ENCODE measurements at places on chromosomes 6 and 20.

- no peak for DNase-seq
Measured at GRCh38 chr20:48002517-48002970, 217.3 kb upstream of the SULF2 start.

DNA sequence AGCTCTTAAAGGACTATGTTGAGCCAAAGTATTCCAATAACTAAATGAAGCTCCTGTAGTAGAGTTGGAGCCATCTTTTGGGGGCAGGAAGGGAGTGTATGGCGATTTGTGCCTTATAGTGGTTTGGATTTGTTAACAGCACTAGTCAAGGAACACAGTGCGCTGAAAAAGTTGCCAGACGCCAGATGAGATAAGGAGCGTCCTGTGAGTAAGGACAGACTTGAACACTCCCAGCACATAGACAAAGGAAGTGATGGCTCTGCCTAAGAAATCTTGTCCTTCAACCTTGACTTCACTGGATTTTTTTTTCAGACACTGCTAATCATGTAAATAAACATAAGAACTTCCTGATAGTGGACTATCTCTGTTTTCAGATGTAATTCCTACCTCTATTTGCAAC, 136.9 kb downstream of the TRMT11 start:
- no peak for DNase-seq

DNA sequence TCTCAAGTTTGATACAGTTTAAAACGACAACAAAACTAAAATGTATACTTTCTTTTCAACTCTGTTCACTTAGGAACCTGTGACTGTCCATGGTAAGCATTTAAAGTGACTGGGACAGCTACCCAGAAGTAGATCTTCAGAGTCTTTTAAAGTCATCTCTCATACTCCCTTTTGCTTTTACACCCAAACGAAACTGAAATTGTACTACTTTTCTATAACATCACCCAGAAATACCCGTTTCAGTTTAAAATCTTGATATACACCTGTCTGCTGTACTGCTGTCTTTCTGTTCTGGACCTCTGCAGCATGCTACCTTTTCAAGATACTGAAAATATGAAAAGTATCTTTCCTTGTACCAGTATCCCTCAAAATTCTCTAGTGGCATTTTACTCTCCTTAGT, 170.4 kb upstream of the THEMIS start:
- DNase-seq: no peak

- no peak for DNase-seq
Measured at GRCh38 chr20:6490849-6491248, 276.6 kb upstream of the BMP2 start.

GRCh38 chr6:16694781-16695578, 66.3 kb downstream of the ATXN1 start:
- no peak for DNase-seq

DNA sequence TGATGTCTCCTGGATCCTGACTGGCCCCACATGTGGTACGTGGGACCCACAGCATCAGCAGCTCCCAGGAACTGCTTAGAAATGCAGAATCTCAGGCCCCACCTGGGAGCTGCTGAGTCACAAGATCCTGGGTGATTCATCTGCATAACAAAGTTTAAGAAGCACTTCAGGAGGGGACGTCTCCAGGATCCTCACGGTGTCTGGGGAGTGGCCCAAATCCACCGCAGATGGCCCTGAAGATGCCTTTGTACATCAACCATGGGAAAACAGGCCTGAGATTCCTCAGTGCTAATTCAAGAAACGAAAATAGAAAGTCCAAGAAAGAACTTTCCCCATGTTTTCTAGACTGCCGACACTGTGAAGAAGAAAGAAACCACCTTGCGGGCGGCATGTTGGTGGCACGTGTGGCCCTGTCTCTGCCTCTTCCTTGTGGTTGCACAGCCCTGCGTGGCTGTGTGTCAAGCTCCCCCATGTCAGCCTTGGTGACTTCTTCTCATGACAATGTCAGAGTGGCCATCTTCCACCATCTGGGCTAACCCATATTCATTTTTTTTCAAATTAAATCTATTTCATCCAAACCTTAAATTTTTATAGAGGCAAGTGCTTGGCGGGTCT, 26.1 kb downstream of the RRBP1 start:
- DNase-seq: peak; percentile 39

DNA sequence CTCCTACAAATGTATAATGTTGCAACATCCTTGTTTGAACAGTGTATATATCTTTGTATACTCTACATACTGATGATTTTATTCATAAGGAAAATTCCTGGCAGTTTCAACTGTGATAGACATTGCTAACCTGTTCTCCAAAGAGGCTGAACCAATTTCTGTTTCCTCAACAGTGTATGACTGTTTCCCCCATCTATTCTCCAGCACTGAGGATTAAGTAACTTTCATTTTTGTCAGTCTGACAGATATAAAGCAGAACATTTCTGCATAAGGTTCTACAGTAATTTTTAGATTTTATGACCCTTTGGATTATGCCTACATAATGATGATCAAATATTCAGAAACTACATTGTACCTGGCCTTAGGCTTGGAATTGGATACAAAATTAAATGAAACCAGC, 9.9 kb downstream of the PPP1R16B start:
- no peak for DNase-seq

GRCh38 chr6:156776470-156776839, 723 bp upstream of the ARID1B start:
- peak; percentile 47 for DNase-seq

- no peak for DNase-seq
Measured at GRCh38 chr6:147285087-147285855, 81.1 kb downstream of the STXBP5 start.

GRCh38 chr6:166025149-166025898, 142.3 kb downstream of the TBXT start:
- DNase-seq: no peak

GRCh38 chr20:51339721-51340450, 202.6 kb downstream of the NFATC2 start:
- no peak for DNase-seq

GRCh38 chr6:75102301-75102700, 103.6 kb downstream of the COL12A1 start:
- no peak for DNase-seq

DNA sequence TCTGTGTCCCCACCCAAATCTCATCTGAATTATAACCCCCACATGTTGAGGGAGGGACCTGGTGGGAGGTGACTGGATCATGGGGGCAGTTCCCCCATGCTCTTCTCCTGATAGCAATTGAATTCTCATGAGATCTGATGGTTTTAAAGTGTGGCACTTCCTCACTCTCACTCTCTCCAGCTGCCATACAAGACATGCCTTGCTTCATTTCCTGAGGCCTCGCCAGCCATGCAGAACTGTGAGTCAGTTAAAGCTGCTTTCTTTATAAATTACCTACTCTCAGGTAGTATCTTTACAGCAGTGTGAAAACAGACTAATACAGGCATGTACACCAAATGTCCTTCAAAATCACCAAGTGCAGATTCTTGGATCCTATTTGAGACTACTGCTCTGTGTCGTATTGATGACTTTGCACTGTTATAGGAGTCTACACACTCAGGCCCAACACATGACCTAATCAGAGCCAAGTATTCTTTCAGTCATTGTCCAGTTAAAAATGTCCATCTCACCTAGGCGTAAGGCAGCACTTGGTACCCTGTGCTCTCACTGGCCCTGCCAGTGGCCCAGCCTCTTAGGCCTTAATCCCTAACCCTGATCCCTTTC, 52.8 kb upstream of the UST start:
- DNase-seq: no peak

DNA sequence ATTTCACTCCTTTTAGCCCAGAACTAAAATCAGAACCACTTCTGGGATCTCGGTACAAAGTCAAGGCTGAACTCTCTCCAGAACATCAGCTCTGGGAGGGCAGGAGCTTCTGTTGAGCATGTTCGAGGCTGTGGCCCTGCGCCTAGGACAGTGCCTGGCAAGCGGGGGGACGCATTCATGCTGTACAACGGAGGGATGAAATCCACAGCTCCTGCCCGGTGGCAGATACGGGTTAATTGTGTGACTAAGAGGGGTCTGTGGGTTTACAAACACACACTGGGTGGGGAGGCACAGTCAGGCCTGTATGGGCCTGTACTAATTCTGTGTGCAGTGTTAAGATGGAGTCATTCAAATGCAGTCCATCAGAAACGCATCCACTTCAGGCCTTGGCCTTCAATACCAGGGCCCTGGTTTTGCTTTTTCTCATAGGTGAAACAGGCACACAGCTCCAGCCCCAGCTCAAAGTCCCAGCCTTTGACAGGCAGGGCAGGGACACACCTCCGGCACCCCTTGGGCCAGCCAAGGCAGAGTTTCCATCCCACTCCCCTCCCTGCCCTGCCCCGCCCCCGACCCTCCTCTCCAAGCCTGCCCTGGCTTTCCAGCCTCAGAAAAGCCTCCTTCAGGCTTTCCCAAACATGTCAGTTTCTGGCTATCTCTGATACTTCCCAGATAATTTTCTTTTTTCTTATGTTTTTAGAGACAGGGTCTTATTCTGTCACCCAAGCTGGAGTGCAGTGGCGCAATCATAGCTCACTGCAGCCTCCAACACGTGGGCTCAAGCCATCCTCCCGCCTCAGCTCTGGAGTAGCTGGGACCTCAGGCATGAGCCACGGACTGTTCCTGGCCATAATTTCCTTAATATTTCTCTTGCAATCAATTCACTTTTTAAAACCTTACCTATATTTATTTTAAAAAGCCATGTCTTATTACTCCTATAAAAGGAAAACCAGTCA, 109.8 kb downstream of the SULF2 start:
- DNase-seq: no peak

DNA sequence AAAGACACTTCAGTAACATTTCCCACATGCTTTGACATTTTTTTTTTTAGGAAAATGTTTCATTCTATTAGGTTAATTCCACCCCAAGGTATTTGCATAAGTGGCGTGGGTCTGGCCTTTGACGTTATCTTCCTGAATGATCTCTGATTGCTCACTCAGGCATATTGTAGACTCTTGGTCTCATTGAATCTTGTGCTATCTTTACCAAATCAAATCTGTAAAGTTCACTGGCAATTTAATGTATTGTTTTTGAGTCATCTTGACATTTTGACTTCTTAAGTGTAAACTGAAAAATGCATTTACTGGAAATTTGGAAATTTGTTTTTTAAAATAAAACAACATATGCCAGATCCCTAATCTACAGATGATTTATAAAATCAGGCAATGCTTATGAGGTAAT, 16.0 kb upstream of the VIP start:
- DNase-seq: no peak

DNA sequence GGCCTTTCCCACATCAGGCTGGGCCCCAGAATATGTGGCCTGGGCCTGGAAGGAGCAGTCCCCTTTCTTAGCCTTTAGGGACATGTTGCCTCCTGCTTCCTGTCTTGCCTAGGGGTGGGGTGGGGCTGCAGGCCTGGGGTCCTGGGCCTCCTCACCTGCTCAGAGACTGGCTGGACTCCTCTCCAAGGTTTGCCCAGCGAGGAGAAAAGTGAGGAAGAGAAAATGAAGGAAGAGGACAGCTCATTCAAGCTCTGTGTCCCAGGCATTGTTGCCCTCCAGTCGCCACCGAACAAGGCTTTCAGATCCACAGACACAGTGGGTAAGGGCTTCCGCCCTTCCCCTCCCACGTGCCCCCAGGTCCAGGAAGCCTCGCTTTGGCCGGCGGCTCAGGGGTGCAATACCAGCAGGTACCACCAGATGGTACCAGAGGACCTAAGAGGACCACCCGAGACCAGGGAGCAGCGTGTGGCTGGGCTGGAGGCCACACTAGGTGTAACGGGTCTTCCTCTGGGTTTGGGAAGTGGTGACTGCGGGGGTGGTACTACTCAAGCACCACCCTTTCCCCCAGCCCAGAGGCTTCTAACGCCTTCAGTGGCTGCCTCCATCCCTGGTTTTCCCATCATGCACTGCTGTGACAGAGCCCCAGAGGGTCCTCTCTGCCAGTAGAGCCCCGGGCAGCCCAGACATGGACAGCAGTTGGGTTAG, 5.5 kb upstream of the BAK1 start:
- peak; percentile 89 for DNase-seq

DNA sequence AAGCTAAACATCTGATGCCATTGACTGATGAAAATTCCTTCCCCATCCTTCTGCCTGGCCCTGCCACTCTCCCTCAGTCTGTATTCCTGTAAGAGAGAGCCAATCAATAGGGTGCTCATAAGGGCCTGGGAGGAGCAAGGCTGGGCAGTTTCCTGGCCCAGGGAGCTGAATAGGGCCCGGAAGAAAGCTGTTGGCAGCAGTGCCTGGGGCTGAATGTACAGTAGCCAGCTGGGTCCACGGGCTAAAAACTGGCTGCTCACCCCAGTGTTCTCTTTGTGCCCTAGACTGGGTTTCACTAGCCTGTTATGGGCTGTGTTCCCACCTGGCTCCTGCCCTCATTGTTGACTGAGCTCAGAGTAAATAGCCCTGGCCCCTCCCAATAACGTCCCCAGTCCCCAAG, 1.7 kb upstream of the WFDC2 start:
- no peak for DNase-seq

- no peak for DNase-seq
Measured at GRCh38 chr20:53579581-53580375, 13.9 kb downstream of the ZNF217 start.

DNA sequence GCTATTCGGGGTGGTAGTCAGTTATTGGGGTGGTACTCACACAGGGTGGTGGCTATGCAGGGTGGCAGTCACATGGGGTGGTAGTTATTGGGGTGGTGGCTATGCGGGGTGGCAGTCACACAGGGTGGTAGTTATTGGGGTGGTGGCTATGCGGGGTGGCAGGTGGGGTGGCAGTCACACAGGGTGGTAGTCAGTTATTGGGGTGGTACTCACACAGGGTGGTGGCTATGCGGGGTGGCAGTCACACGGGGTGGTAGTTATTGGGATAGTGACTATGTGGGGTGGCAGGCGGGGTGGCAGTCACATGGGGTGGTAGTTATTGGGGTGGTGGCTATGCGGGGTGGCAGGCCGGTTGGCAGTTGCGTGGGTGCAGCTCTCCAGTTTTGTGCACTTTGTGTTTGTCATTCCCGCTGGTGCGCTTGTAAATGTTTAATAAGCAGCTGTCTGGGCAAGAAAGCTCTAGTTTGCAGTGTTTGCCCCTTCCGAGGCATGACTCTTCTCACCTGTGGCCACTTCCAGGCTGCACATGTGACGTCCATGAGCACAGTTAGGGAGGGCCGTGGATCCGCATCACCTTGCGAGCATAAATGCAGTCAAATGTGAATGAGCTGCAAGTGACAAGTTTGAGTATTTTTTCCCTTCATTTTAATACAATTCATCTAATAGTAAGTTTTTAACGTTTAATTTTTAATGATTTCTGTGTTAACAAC, 219.0 kb upstream of the CST7 start:
- no peak for DNase-seq

GRCh38 chr6:28001751-28002150, 44.7 kb downstream of the OR2B6 start:
- DNase-seq: no peak

DNA sequence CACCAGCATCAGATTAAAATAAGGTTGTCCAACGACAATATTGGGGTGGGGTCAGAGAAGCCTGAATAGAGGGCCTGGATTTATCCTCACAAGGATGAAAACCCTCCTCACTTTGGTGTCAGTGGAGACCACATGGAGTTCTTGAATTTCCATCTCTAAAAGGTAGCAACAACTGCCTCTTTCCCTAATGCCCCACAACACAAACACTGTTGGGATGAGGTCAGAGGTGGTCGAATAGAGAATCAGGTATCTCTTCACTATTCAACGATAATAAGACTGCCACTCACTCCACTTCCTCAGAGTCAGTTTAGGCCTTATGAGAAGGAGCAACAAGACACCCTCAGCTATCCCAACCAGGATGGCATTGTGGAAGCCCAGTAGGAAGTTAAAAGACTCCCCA, 596.1 kb downstream of the HTR1B start:
- DNase-seq: no peak
